NCI-H460 (cell line): ENCODE measurements at places on chromosomes 1 and 21.

DNA sequence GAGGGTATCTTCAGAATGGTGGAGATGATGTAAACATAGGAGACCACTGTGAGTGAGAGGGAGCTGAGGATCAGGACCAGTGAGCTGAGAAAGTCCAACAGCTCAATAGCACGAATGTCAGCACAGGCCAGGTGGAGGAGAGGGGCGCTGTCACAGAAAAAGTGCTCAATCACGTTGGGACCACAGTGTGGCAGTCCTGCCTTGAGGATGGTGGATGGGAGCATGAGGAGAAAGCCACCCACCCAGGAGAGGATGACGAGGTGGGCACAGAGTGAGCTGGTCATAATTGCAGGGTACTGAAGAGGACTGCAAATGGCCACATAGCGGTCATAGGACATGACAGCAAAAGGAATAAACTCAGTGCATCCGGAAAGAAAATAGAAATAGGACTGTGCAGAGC, 8.1 kb downstream of the OR11L1 start:
- no peak for DNase-seq

DNA sequence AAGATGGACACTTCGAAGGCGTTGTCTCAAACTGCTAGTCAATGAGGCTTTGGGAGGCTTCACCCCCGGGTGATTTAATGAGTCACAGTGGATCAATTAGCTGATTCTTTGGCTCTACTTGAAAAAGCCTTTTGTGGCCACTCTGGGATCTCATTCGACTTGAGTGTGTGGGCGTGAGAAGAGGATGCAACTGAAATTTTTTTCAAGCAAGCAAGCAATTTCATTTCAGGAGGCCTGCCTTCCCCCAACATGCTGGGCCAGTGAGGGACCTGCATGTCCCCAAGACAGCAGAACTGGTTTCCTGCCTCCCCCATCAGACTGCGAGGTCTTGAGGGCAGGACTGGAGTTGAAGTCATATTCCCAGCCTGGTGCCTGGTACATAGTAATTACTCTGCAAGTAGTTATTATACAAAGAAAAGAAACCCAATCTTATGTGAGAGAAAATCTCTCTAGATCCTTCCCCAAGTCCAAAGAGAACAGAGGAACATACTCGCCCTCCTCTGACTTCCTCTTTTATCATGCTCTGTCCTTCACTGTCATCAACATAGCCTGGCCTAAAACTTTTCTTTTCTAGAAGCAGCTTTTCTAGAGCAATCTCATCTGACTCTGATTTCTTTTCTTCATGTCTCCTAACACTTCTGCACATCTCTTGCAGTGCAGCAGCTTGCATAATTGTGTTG, 22.7 kb downstream of the SYT6 start:
- no peak for DNase-seq

GRCh38 chr1:167105271-167106118, 11.6 kb downstream of the STYXL2 start:
- no peak for DNase-seq

DNA sequence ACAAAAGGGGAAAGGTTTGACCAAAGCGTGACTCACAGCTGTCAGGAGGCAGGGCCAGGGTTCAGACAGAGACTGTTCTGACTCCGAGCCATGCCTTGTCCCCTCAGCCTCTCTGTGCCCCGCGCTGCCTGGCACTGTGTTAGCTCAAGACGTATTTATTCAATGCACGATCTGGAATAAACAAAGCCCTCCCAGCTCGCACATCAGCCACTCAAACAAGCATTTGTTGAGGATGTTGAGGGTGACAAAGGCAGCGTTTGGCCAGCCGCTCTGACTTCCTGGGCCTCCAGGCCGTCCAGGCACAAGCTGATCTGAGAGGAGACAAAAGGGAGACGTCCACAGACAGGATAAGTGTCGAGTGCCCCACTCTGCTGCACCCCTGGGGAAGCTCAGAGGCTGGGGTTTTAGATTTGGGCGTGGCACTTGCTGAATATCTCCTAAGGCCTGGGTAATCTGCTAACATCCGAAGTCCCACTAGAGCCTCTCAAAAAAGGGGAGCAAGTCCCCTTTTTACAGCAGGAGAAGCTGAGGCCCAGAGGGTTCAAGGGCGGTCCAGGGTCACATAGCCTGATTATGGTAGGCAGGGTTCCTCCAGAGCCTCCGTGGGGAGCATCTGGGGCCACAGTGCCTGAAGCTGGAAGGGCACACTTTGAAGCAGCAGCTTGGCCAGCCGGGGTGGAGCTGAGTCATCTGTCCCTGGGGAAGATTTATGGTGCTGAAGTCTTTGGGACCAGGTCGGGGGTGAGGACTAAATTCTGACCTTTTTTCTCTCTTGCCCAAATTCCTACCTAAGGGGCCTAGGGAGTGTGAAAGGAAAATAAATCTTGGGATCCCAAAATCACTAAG, 95.9 kb downstream of the SPSB1 start:
- no peak for DNase-seq

GRCh38 chr1:18870957-18871356, 11.5 kb upstream of the TAS1R2 start:
- no peak for DNase-seq

DNA sequence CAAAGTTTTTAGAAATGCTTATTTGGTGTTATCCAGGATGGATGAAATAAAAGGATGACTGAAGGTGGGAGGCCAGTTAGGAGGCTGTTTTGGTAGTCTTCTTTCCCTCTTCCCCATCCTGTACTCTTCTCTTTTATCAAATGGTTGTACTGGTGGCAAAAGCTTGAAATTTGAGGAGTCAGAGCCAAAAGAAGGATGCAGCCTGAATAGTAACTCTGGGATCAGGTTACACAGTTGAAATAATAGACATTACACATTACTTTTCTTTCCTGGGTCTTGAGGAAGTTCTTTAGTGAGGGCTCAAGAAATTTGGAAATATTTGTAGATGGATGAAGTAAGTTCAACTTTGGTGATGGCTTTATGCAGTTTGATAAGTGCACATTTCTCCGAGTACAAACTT, 108.6 kb downstream of the GPR52 start:
- no peak for DNase-seq

GRCh38 chr1:223827193-223827663, 18.5 kb downstream of the TP53BP2 start:
- DNase-seq, result no peak

- no peak for DNase-seq
Observed at GRCh38 chr1:233442026-233442780, 114.7 kb downstream of the MAP3K21 start.

DNA sequence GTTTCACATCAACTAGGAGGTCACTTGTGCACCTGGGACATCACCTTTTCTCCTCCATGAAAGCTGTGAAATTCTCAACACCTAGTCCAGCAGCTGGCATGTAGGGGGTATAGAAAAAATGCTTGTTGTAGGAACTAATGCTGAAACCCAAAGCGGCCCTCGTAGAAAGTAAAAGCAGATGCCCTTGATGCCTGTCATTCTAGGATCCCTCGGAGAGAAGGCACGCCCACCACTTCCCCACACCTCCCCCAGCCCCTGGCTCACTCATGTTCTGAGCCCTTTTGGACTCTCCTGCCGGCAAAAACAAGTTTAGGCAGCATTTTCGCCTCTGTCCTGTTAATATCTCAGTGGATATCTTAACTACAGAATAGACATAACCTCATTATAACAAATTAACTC, 36.5 kb downstream of the RIPK4 start:
- DNase-seq, result no peak

- DNase-seq, result no peak
Observed at GRCh38 chr21:35138665-35139381, 89.7 kb upstream of the RUNX1 start.

GRCh38 chr1:68473060-68473459, 23.3 kb upstream of the RPE65 start:
- no peak for DNase-seq

DNA sequence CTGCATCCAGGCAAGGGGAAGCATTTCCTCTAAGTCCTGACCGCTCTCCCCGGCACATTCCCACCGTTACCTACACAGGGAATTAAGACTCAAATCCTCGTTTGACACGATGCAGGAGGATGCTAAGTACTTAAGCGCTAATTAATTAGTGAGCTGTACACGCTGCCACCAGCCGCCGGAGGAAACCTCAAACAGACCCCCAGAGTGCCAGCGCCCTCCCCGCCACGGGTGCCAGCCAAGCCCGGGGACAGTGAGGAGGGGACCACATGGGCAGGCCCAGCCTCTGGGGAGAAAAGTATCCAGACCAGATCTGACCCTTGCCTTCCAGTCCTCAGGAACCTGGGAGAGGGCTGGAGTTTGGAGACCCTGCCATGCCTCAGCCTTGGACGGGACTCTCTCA, 17.4 kb upstream of the CASZ1 start:
- no peak for DNase-seq

GRCh38 chr1:33683913-33684312, 180.0 kb upstream of the HMGB4 start:
- no peak for DNase-seq

DNA sequence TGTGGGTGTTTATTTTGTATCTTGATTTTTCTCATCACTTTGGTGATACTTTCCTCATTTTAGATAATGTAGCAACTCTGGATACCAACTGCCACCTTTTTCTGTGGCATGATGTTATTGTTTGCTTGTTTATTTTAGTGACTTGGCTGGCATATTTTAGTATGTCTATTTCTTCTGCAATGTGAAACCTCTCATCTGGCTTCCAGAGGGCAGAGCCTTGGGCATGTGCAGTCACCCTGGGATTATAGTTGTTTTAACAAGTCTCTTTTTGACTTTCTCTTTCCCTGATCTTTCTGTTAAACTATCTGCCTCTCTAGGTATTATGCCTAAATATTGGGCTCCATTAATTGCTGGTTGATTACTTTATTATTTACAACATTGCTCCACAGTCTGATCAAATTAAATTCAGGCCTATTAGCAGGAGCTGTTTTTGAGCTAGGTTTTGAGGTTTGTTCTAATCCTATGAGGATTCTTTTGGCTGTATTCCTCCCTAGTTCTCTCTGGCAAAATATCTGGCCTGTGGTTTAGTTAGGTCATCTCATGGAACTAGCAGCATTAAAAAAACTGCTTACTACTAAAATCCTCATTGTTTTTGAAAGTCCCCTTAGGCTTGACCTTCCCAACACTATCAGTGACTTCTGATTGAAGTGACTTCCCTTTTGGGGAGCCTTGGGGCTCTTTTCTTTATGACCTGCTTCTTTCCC, 86.4 kb upstream of the FAM78B start:
- DNase-seq, result no peak

DNA sequence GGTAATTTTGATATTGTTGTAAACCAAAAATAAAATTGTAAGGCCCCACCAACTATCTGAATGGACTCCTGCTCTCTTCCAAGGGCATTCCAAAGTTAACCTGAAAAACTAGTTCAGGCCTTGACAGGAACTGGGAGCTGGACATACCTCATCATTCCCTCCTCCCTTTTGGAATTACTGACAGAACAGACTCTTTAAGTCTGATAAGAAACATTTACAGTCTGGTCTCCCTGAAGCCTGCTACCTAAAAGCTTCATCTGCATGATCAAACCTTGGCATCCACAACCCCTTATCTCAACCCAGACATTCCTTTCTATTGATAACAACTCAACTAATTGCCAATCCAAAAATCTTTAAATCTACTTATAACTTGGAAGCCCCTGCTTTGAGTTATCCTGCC, 123.8 kb downstream of the TLR5 start:
- no peak for DNase-seq

DNA sequence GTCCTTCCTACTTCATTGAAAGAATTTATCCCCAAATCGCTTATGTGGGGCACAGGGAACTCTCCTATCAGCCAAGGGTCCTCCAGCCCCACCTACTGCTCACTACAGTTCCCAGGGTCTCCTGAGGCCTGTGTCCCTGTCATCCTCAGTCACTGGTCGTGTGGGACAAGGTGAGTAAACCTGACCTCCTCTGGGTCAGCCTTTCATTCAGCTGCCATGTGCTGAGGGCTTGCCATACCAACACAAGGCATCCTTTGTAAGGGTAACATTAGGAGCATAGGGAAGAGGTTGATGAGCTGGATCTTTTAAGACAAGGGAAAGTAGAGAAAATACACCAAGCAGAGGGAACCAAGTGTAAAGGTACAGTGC, 11.2 kb upstream of the SNAPIN start:
- no peak for DNase-seq

GRCh38 chr1:186255266-186255665, 119.8 kb downstream of the TPR start:
- no peak for DNase-seq

- DNase-seq, result no peak
Observed at GRCh38 chr1:56511364-56511763, 68.0 kb downstream of the PLPP3 start.

DNA sequence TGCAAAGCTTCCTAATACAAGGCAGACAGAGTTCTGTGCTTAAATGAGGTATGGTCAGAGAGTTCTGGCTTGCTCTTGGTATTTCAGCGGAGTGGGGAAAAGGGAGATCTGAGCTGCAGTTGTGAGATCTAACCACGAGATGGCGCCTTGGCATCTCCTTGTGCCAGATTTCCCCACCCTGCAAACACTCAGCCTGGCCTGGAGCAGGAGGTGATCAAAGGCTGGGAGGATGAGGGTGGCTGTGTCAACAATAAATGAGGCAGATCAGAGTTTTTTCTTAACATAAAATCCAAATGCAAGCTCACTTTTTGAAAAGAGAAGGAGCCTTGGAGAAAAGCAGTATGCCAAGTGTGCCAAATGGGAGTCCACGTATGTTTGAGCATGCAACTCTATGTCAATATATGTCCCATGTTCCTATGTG, 4.1 kb upstream of the TFAP2E start:
- DNase-seq, result peak; percentile 51

- DNase-seq, result no peak
Observed at GRCh38 chr1:25564777-25565574, 21.6 kb downstream of the LDLRAP1 start.

DNA sequence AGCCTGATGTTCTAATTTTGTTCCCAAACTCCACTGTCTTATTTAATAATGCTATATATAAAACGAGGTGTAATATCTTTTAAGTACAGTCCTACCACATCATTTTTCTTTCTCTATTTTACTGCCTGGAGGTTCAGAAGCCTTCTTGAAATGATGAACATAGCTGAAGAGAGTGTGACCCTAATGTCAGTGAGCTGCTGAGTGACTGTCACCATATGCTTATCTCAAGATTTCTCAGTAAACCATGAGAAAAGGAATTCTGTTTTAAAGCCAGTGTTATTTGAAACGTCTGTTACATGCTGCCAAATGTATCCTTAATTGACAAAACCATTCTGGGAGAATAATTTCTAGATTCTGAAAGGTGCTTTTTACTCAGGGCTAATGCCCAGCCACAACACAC, 503.5 kb upstream of the TMPRSS15 start:
- no peak for DNase-seq

GRCh38 chr1:223341121-223341520, 22.9 kb downstream of the SUSD4 start:
- peak; percentile 17 for DNase-seq
